Stimulated activated CD8-positive, alpha-beta memory T cell treated with anti-CD3 and anti-CD28 coated beads, Interleukin-15, amount 100 ng/mL, for 48 hours (primary cell): ENCODE measurements at places on chromosomes 7 and 10.

GRCh38 chr7:4999369-4999950 is 40.5 kb upstream of the MMD2 start:
- DNase-seq = no peak

DNA sequence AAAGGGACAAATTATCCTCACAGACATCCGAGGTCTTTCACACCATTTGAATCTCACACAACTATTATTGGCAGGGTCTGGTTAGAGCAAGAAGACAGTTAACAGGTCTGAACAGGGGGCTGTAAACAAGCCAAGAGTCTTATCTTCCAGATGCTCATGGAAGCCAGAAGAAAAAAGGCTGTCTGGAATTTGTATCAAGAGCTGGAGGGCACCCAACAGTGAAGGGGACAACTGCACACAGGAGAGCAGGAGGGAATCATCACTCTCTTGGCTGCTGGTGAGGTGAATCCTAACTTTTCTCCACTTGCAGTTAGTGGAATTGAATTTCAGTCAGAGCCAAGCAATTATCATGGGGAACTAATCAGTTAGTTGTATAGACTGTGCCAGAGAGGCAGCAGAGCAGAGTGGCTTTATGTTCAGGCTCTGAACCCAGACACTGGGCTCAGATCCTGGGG is 880.2 kb upstream of the AUTS2 start:
- no peak for DNase-seq

DNA sequence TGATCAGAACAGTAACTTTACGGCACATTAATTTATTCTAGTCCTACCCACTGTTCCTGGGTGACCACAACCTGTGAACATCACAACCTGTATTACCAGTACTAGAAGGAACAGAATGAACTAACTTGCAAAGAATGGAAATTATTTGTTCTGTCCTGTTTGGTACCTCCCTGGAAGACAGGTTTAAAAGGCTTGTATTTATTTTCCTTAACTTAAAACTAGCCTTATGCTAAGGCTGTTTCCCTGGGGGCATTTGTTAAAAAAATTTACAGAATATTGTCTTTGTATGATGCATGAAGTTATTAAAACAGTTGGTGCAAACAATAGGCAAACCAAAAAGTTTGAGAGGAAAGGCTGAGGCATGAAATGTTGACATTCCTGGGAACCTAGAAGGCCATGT is 132.7 kb downstream of the DNAJC1 start:
- no peak for DNase-seq

DNA sequence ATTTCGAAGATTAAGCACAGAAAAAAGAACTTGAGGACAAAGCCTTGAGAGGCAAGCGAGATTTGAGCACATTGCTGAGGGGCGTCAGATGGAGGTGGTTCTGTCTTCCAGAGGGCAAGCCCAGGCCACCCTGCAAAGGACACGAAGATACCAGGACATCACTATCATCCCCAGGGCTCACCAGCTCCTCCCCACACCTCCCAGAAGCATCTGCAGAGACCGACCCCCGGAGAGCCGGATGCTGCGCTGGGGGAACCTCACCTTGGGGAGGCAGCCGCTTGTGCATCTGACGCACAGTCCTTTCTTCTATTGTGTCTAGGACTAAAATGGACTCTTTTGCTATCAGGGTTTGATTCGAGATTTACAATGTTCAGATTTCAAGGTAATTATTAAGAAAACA is 259.7 kb downstream of the DNAJB6 start:
- DNase-seq = no peak

DNA sequence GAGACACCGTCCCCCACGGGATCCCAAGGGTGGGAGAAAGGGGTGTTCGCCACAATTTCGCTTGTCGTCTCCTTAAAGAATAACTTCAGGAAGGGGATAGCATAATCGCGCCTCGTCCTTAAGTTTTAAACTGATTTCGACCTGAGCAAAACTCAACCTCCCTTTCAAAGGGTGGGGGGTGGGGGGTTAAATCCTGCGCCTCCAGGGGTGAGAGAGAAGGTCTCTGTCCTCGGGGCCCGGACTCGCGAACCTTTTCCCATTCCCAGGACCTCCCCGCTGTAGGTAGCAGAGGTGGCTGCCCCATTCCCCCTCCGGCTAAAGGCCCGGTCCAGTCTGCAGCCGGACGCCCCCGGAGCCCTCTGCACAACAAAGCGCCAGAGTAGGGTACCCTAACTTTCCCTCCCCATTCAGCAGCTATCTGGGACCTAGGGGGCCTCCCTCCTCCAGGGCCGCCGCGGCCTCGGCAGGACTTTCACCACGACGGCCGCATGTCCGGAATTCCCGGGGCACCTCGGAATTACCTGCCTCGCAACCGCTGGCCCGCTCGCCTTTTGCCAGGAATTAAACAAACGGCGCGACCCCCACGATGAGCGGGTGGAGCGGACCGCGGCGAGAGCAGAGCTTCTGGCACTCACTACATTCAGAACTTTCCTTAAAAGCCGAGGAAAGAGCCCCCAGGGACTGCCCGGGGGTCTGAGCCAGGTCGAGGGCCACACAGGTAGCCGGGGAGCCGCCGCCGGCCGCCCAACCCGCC is 1.7 kb downstream of the CDK6 start:
- no peak for DNase-seq

DNA sequence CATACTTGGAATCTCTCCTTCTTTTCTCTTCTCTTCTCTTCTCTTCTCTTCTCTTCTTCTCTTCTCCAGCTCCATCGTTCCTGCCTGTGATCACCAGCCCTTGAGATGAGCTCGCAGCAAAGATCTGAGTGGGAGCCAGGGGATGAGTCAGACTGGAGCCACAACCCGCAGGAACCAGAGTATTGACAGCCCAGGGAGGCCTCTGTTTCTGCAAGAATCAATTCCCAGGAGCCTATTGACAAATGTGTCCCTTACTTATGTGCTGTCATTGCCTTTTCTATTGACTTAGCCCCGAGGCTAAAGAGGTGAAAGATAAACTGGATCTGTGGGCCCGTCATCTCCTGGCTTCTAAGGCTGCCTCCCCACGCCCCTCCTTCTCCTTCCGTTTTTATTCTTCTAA is 13.1 kb upstream of the HABP2 start:
- no peak for DNase-seq

- no peak for DNase-seq
Observed at GRCh38 chr7:96991546-96992191, 13.7 kb upstream of the DLX6 start.

DNA sequence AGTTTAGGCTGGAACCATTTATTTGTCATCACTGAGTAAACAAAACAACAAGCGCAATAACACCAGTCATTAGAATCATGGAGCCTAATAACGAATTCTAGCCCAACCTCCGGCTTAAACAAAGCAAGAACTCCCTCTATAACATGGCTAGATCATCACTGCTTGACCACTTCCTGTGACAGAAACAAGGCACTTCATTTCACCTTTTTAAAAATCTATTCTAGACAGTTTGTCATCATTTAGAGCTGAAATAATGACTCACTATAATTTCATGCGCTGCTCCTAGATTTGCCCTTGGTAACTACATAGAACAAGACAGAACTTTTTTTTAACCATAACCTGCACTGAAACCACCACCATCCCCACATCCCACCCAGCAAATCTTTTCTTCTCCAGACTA is 81.3 kb downstream of the OSBPL3 start:
- no peak for DNase-seq

DNA sequence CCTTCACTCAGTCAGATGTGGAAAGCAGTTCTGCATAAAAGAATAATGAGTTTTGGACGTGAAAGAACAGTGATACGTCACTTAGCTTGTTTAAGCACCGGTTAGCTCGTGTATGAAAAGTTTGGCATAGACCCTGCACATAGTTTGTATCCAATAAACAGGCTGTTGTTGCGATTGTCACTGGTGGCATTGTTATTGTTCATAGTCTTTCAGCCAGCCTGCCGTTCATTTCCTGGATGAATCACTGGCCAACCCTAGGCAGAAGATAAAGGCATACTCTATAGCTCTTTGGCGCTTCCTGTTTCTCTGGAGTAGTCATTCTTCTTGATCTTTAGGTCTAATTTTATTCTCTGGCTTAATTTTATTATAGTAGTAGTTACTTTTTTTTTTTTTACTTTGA is 57.8 kb upstream of the ANKRD30A start:
- DNase-seq = no peak

DNA sequence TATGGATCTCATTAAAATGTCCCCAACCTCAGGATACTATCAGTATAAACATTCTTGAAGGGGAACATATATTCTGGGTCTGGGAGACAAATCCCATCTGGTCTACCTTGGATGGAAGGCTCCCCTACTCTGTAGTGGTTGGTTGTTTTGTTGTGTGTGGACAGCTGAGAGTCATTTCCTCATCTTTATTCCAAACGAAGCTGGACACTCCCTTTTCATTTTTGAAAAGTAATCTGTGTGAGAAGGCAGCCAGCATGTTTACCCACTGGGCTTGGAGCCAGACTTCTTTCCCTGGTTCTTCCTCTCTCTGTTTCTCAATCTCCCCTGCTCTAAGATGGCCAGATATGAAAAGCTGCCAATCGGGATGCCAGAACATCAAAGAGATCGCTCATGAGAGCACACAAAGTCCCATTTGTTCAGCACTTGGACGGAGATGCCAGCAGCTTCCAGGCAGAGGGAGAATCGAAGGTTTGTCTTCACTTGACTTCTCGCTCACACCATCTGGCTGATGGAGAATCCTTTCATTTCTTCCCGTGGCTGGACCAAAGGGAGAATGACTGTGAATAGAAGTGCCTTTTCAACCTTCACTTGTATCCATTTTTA is 108.1 kb upstream of the AGR3 start:
- no peak for DNase-seq

DNA sequence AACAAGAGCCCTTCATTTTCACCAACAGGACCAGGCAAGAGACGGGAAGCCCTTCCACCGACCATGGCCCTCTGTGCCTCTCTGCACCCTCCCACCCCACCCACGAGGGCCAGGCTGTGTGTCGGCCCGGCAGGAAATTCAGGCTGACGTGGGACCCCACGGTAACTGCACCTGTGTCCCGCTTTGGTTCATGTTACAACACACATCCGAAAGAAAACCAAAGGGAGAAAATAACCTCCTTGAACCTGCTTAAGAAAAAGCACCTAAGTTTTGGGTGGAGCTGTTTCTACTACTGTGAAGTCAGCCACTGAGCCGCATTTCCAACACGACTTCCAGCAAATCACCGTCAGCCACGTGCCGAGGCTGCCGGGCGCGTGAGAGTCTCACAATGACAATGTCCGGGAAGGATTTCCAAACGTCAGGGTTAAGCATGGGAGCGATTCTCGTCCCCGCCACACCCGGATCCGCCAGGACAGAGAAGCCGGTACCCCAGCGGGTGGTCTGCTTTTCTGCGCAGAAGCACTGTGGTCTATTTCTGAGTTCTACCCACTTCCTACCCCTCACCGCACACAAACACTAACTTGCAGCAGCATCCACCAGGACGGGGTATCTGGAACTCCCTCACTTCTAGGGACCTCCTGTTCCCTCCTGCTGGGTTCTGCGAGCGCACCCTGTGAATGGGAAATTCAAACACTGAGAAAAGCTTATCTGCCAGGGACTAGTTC is 36.6 kb downstream of the AMZ1 start:
- no peak for DNase-seq

GRCh38 chr7:96211954-96212353 is 109.9 kb downstream of the SLC25A13 start:
- no peak for DNase-seq

DNA sequence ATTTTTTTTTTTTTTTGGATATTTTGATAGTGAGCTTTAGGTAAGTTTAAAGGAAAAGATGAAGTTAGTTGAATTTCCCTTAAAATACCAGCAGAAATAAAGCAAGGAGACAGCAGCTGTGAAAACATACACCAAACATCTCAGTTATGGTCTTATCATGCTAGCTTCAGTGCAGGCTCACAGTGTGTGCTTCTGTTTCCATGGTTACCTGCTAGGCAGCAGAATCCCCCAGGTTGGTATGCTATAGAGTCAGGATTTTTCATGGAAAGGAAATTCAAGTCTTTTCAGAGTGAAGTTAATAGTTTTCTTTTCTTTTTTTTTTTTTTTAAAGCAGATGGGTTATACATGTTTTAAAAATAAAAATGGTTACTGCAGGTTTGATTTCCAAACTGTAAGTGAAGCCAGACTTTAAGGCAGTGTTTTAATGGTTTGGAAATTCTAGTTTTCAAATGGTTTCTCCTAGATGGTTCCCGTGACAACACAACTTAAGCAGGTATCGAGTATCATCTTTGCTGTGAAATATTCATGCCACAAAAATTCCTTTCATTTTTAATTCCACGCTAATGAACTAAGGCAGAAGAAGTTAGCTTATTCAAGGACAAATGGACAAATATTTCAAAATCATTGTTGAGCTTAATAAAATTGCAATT is 230.9 kb downstream of the BICC1 start:
- no peak for DNase-seq

DNA sequence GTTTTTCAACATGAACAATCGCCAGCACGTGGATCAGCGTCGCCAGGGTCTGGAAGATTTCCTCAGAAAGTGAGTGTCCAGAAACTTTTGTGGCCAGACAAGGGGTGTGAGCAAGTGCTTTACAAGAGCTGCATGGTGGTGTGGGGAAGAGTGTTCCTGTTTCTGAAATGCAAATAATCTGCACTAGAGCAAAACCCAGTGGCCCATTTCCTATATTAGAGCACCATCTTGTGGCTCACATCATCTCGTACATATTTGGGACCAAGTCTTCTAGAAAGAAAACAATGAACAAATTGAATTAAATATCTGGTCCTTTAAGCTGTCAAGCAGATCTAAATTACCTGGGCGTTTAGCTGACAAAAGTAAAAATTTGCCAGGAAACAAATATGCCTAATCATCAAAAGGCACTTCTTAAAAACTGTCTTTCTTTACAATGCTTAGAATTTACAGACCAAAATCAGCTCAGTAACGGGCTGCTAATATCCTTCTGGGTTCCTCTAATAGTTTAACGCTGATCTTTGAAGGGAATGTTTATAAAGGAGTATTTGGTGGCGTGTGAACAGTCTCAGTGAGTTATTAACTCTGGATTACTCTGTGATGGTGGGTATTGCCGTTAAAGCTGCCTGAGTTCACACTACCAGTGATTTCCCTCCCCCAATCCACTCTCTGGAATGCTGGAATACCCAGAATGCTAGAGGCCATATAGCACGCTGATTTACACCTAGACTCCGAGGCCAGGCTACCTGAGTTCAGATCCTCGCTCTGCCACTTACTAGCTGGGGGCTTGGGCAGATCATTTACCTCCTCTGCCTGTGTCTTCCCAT is 73.6 kb downstream of the SNX10 start:
- DNase-seq = no peak
